Neural crest cell (in vitro differentiated cells): ENCODE measurements at places on chromosomes 11 and 22. TPM values are rescaled to one million over a fixed set of nuclear protein-coding genes. Genes with fewer than 3 reads are reported as not detected.

The PDXP gene
- 51.5 and 55.3 TPM in 2 replicates for total RNA-seq

GRCh38 chr11:39220501-39221230, 2238.8 kb downstream of the LRRC4C start:
- no peaks in the 10 kb centered on the region for H3K4me1 ChIP-seq
- H3K36me3 ChIP-seq, result no peaks in the 10 kb centered on the region
- H3K4me3 ChIP-seq, result no peak overlapping the region
- no peak for DNase-seq

The CSF2RB gene
- not detected in 2 replicates for total RNA-seq

GRCh38 chr22:31520051-31520450, 23.7 kb downstream of the SFI1 start:
- peaks cover 6% of the 10 kb centered on the region for H3K36me3 ChIP-seq
- H3K27me3 ChIP-seq, result no peaks in the 10 kb centered on the region
- peaks cover 6% of the 10 kb centered on the region for H3K4me1 ChIP-seq
- DNase-seq, result no peak
- H3K27ac ChIP-seq, result no peak overlapping the region

DNA sequence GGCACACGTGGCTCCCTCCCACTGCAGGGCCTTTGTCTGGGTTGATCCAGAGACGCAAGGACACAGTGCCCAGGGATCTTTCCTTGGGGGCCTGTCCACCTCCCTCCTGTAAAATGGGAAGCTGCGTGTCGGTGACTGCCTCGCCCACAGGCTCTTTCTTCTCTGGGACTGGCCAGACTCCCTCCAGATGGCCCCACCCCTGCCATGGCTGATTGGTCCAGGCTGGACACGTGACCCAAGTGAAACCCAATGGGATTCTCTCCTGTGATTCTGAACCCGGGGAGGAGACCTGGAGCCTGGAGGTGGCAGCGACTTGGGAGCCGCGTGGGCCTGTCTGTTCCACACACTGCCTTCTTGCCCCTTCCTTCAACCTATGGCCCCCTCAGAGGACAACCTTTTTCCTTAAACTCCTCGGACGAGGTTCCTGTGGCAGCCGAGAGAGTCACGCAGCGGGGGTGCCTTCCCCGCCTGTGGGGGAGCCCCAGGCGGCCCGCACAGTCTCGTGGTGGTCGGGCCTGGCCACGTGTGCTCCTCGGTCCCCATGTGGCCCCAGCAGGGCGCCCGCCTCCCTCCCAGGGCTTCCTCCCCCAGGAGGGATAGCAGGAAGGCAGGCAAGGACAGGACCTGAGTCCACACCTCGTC, 12.4 kb upstream of the MPPED1 start:
- peaks cover 10% of the 10 kb centered on the region for H3K27me3 ChIP-seq
- H3K4me1 ChIP-seq, result peaks cover 6% of the 10 kb centered on the region
- H3K27ac ChIP-seq, result no peak overlapping the region
- DNase-seq, result no peak
- H3K4me3 ChIP-seq, result no peak overlapping the region

DNA sequence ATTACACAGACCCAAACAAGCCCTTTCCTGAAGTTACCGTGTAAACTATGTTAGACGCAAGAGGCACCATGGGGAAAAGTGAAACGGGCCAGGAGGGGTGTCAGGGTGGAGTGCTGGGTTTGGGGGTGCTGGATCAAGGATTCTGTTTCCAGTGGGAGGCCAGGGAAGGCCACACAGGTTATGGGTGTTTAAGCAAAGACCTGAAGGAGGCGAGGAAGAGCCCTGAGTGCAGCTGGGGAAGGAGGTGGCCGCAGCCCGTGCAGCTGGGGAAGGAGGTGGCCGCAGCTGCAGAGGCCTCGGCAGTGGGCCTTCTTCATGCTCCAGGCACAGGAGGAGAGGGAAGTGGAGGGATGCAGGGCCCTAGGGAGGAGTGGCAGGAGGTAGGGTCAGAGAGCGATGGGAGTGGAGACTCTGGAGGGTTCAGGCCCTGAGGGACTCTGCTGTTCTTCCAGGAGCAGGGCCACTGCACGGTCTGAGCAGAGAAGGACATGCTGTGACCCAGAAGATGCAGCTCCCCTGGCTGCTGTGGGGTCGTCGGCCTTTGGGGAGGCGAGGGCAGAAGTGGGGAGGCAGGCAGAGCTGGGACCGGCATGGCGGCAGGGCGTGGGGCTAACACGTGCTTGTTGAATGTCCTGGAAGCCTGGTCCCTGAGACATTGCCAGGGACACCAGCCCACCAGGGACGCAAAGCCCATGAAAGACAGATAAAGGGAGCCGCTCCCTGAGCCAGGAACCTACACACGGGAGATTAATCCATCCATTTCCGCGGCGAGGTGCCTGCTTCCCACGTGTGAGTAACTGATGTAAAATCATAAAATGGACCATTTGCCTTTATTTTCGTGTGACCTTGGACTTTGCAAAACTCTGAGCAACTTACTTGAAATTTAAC, 1049.1 kb downstream of the BRD1 start:
- H3K4me1 ChIP-seq, result no peaks in the 10 kb centered on the region
- no peak overlapping the region for H3K4me3 ChIP-seq
- DNase-seq, result no peak
- peak overlapping the region; percentile 62 for H3K27ac ChIP-seq

DNA sequence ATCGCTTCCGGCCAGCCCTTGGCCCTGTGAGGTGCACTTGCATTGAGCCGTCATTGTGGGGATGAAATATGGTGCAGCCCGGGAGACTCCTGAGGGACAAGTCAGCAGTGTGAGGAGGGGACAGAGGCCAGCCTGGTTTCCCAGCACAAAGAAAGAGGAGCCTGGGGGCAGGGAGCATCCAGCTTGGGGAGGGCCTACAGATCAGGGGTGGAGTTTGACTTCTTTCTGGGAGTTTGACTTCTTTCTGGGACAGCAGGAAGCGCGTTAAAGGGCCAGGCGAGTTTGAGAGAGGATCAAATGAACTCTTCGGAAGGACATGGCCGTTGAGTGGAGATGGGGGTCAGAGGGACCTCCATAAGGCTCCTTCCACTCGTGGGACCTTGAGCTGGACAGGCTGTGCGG, 91.9 kb downstream of the LRRC32 start:
- H3K27me3 ChIP-seq, result no peaks in the 10 kb centered on the region
- H3K4me3 ChIP-seq, result peak overlapping the region; percentile 44
- peak; percentile 45 for DNase-seq
- peaks cover 4% of the 10 kb centered on the region for H3K36me3 ChIP-seq
- H3K27ac ChIP-seq, result peak overlapping the region; percentile 98
- peaks cover 25% of the 10 kb centered on the region for H3K4me1 ChIP-seq

GRCh38 chr11:121449626-121450025, 2.5 kb upstream of the SORL1 start:
- H3K27me3 ChIP-seq, result peaks cover 39% of the 10 kb centered on the region
- H3K27ac ChIP-seq, result no peak overlapping the region
- no peaks in the 10 kb centered on the region for H3K36me3 ChIP-seq
- peak overlapping the region; percentile 44 for H3K4me3 ChIP-seq

- no peak for DNase-seq
- H3K27ac ChIP-seq, result no peak overlapping the region
- no peaks in the 10 kb centered on the region for H3K27me3 ChIP-seq
Observed at GRCh38 chr11:133749841-133750240, 95.5 kb downstream of the SPATA19 start.

DNA sequence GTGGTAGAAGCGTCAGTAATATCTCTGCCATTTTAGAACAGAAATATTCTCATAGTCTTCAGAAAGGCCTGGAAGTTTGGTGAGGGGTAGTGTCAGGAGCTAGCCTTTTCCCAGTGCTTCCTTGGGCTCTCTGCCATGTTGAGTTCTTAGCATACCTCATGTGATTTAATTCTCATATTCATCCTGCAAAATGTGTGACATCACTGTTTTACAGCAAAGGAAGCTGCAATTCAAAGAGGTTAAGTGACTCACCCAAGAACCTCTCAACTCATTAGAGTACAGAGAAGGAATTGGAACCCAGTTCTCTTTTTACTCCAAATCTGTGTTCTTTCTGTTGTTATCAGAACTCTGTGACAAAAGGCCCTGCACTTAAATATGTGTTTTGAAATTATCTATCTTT, 72.1 kb downstream of the RNF169 start:
- no peak for DNase-seq
- H3K4me1 ChIP-seq, result no peaks in the 10 kb centered on the region
- no peak overlapping the region for H3K27ac ChIP-seq
- H3K36me3 ChIP-seq, result peaks cover 65% of the 10 kb centered on the region
- H3K4me3 ChIP-seq, result no peak overlapping the region
- no peaks in the 10 kb centered on the region for H3K27me3 ChIP-seq

GRCh38 chr11:2267306-2267850, 3.0 kb downstream of the ASCL2 start:
- peaks cover 4% of the 10 kb centered on the region for H3K4me1 ChIP-seq
- H3K4me3 ChIP-seq, result no peak overlapping the region
- H3K27ac ChIP-seq, result no peak overlapping the region
- DNase-seq, result no peak
- H3K27me3 ChIP-seq, result peaks cover 65% of the 10 kb centered on the region

- no peak for DNase-seq
- no peak overlapping the region for H3K4me3 ChIP-seq
- no peaks in the 10 kb centered on the region for H3K4me1 ChIP-seq
- no peak overlapping the region for H3K27ac ChIP-seq
Observed at GRCh38 chr22:22750335-22751042, 106.1 kb downstream of the GGTLC2 start.

The TRIM34 gene
- total RNA-seq, result 1.1 TPM in 1 of 2 replicates, not detected in the other

GRCh38 chr11:1921574-1922141, 2.2 kb downstream of the TNNT3 start:
- no peak overlapping the region for H3K27ac ChIP-seq
- H3K4me1 ChIP-seq, result peaks cover 2% of the 10 kb centered on the region
- H3K27me3 ChIP-seq, result no peaks in the 10 kb centered on the region
- DNase-seq, result no peak

The CATSPERZ gene
- not detected in 2 replicates for total RNA-seq

The GRIA4 gene
- total RNA-seq, result 2.3 and 2.9 TPM in 2 replicates

DNA sequence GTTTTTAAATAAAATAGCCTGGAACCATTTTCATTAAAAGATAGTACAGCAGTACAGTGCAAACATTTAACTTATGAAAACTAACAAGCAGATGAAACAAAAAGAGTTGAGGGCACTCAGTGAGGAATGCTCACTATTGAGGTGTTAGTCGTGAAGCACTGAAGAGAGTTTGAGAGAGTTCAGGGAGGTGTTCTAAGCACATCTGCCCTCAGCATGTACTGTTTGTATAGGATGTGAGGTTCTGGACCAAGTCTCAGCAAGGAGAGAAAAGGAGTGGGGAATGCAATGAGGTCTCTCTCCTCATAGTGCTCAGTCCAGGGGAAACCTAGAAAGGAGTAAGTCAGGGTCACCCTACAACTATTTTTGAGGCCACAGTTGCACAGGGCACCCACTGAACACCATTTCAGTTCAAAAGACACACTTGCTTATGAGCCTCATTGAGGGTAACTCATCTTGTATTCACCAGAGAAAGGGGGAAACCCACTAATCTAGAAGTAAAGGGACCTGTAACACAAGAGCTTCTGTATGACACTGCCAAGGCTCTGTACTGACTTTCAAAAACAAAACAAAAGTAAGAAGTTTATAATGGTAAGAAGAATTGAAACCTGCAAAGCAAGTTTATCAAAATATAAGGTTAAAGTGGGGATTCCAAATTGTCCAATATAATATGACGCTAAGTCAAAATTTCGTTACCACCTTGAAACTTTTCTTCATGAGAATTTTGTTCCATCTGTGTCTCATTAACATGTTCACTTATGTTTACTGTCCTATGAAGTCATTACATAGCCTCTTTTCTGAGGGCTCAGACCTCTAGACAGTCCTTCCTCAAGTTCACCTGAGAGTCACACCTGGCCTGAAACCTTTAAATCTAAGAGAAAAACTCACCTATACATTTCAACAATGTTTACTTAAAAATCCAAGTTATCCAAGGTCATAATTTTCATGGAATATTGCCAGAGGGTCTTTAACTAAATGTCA, 275.3 kb downstream of the ETS1 start:
- H3K36me3 ChIP-seq, result peaks cover 13% of the 10 kb centered on the region
- H3K27me3 ChIP-seq, result no peaks in the 10 kb centered on the region
- H3K27ac ChIP-seq, result no peak overlapping the region

The C11orf86 gene
- total RNA-seq, result not detected in 2 replicates

GRCh38 chr11:127843483-127844396, 743.6 kb downstream of the ETS1 start:
- H3K4me1 ChIP-seq, result no peaks in the 10 kb centered on the region
- H3K27me3 ChIP-seq, result no peaks in the 10 kb centered on the region
- peak; percentile 93 for DNase-seq
- no peak overlapping the region for H3K27ac ChIP-seq
- H3K4me3 ChIP-seq, result no peak overlapping the region

GRCh38 chr11:9745411-9746211, 81.7 kb downstream of the SWAP70 start:
- DNase-seq, result no peak
- no peak overlapping the region for H3K4me3 ChIP-seq
- H3K4me1 ChIP-seq, result peaks cover 4% of the 10 kb centered on the region
- H3K27me3 ChIP-seq, result no peaks in the 10 kb centered on the region

DNA sequence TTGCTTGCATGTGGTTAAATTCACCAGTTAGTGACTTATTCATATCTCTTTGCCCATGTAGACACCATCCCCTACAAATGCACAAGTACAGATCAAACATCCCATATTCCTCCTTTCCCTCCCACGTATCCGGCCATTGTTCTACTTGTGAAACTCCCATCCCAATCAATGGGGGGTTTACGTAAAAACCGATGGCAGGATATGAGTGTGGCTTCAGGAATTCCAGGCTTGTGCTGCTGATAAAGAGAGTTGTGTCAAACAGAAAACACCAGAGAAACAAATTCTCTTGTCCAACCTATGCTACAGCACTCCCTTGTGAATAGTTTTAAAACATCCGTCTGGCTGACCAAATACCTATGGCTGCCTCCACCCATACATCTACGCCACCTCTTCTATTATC, 15.5 kb downstream of the FLI1 start:
- no peak overlapping the region for H3K27ac ChIP-seq
- H3K27me3 ChIP-seq, result no peaks in the 10 kb centered on the region
- no peaks in the 10 kb centered on the region for H3K36me3 ChIP-seq
- no peak overlapping the region for H3K4me3 ChIP-seq

GRCh38 chr22:24326266-24326665, 55.6 kb downstream of the SPECC1L start:
- no peak for DNase-seq
- H3K36me3 ChIP-seq, result peaks cover 4% of the 10 kb centered on the region
- H3K27ac ChIP-seq, result no peak overlapping the region
- no peaks in the 10 kb centered on the region for H3K4me1 ChIP-seq
- H3K27me3 ChIP-seq, result no peaks in the 10 kb centered on the region
- no peak overlapping the region for H3K4me3 ChIP-seq

DNA sequence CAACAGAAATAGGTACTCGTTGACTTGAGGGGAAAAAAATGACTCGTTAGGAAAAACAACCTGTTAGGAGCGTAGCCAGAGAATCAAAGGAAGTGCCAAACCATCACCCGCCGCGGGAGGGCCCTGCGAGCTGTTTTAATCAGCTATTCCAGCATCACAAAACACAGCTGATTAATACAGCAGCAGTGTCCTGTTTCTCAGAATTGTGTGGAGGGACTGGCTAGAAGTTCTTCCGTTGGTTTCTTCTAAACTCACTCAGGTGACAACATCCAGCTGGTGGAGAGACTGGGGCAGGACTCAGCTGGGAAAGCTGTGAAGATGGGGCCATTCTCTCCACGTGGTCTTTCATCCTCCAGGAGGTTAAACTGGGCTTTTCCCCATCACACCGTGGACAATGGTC, 28.0 kb downstream of the HSPA8 start:
- no peaks in the 10 kb centered on the region for H3K36me3 ChIP-seq
- DNase-seq, result no peak
- H3K27me3 ChIP-seq, result peaks cover 4% of the 10 kb centered on the region
- H3K27ac ChIP-seq, result no peak overlapping the region

The MOGAT2 gene
- not detected in 2 replicates for total RNA-seq

GRCh38 chr11:932435-932834, 6.8 kb downstream of the AP2A2 start:
- no peaks in the 10 kb centered on the region for H3K36me3 ChIP-seq
- no peaks in the 10 kb centered on the region for H3K27me3 ChIP-seq
- no peak for DNase-seq
- peak overlapping the region; percentile 89 for H3K27ac ChIP-seq
- peak overlapping the region; percentile 61 for H3K4me3 ChIP-seq
